Large intestine (tissue), 12 donors: ENCODE measurements at places on chromosomes 4 and X. TPM values are rescaled to one million over a fixed set of nuclear protein-coding genes. Genes with fewer than 3 reads are reported as not detected.

The MTTP gene
- polyA plus RNA-seq, result 459 TPM

DNA sequence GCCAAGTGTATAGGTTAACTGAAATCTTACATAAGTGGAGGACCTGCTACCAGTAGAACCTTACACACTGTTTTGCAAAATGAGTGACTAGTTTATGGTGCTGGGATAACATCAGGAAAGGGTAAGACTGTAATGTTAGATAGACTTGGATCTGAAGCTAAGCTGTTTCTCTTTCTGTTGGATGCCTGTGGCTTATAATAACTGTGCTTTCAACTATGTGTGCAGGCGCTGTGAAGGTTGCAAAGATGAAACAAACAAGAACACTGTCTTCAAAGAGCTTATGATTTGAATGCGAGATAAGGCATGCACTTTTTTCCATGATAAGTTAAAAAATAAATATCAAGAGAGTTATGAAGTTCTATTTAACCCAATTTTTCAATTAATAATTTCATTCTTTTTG lies 34.5 kb upstream of the LCORL start:
- H3K27ac ChIP-seq, result no peak overlapping the region
- DNase-seq, result no peak
- no peaks in the 10 kb centered on the region for H3K4me1 ChIP-seq
- H3K4me3 ChIP-seq, result no peak overlapping the region

The ACE2 gene
- 428 TPM for polyA plus RNA-seq

DNA sequence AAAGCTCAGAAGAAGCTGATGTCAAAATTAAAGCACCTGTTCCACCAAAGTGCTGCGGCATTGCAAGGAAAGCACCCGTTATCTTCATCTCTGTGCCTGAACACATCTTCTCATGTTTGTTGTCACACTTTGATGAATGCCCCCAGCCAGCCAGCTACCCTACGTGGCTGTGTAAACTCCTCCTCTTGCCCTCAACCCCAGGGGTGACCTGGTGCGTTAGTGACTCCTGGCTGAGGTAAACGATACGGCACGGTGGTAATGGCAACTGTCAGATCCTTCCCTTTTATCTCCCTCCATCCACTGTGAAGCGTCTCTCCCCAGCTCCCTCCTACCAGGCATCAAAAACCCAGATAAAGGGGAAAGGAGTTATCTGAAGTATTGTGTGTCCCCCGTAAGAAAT lies 90.6 kb upstream of the WWC2 start:
- H3K27me3 ChIP-seq, result peaks cover 19% of the 10 kb centered on the region
- no peak for DNase-seq
- no peaks in the 10 kb centered on the region for H3K36me3 ChIP-seq
- no peaks in the 10 kb centered on the region for H3K4me1 ChIP-seq
- H3K4me3 ChIP-seq, result no peak overlapping the region

DNA sequence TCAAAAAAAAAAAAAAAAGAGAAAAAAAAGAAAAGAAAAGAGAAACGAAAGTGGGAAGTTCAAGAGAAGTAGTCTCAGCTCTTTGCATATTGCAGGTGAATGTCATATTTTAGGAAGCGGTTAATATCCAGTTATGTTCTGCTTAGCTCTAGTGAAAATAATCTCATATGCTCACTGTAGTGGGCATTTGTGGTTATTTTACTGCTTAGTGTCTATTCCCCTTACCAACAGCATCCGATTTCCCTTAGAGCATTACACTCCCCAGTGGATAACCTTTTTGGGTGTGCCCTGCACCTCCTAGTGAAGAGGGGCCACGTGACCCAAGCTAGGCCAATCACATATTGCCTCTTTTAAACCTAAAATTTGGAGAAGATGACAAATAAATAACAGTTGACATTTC lies 111.2 kb upstream of the ZNF827 start:
- no peaks in the 10 kb centered on the region for H3K36me3 ChIP-seq
- no peak overlapping the region for H3K27ac ChIP-seq
- H3K27me3 ChIP-seq, result no peaks in the 10 kb centered on the region
- no peak overlapping the region for H3K4me3 ChIP-seq
- DNase-seq, result no peak

The HSPA4L gene
- 2.1 TPM for polyA plus RNA-seq

GRCh38 chrX:69615779-69616456 lies at the start of gene EDA:
EDA (plus strand) TSS chrX:69616113.
- H3K36me3 ChIP-seq, result no peaks in the 10 kb centered on the region
- DNase-seq, result peak; percentile 88
- peak within 1 kb of the TSS; percentile 55 for H3K4me3 ChIP-seq
- peak within 1 kb of the TSS; percentile 92 for H3K27ac ChIP-seq

The ARHGAP24 gene
- polyA plus RNA-seq, result 6.7 TPM

The DUX4 gene
- 0.06 TPM for polyA plus RNA-seq

The GAB3 gene
- polyA plus RNA-seq, result 3.2 TPM

- no peaks in the 10 kb centered on the region for H3K27me3 ChIP-seq
- H3K27ac ChIP-seq, result no peak overlapping the region
- peaks cover 12% of the 10 kb centered on the region for H3K4me1 ChIP-seq
- H3K4me3 ChIP-seq, result no peak overlapping the region
Measured at GRCh38 chrX:132491191-132491590, 2.4 kb upstream of the MBNL3 start.

DNA sequence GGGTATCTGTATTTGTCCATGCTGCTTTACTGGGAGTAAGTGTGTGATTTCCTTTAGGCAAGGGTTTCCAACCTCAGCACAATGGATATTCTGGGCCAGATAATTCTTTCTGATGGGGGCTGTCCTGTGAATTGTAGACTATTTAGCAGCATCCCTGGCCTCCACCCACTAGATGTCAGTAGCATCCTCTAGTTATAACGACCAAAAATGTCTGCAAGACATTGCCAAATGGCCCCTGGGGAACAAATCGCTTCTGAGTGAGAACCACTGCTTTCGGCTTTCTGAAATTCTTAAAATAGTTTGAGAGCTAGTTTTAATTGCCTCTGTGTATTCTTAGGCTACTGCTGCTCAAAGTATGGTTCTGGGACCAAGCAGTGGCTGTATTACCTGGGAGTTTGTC lies 81.2 kb upstream of the GPM6B start:
- H3K4me3 ChIP-seq, result no peak overlapping the region
- DNase-seq, result no peak
- no peak overlapping the region for H3K27ac ChIP-seq
- H3K27me3 ChIP-seq, result no peaks in the 10 kb centered on the region
- no peaks in the 10 kb centered on the region for H3K36me3 ChIP-seq

DNA sequence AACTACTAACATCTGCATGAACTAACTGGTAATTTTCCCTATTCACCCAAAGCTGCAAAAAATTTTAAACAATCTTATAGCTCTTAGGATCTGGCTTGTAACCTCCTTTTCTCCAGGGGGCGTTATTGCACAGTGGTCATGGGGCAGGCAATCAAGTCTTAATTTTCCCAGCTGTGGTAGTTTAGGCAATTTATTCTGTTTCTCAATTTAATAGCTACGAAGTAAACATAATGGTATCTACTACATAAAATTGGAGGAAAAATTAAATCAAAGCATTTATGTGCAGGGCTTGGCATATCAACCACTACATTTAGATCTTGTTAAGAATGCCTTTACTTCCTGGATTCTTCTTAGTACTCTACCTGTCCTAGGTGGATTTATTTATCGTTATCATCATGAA lies 137.4 kb upstream of the GUCY1A1 start:
- H3K27ac ChIP-seq, result no peak overlapping the region
- no peaks in the 10 kb centered on the region for H3K27me3 ChIP-seq

- H3K4me3 ChIP-seq, result no peak overlapping the region
- H3K4me1 ChIP-seq, result no peaks in the 10 kb centered on the region
- peak; percentile 20 for DNase-seq
Measured at GRCh38 chr4:156294577-156294976, 340.9 kb upstream of the CTSO start.

- H3K4me3 ChIP-seq, result no peak overlapping the region
- peaks cover 9% of the 10 kb centered on the region for H3K4me1 ChIP-seq
- DNase-seq, result no peak
- H3K27me3 ChIP-seq, result no peaks in the 10 kb centered on the region
Measured at GRCh38 chr4:142473960-142474338, 372.2 kb downstream of the INPP4B start.

GRCh38 chr4:62439051-62439450 lies 1238.9 kb downstream of the ADGRL3 start:
- H3K27me3 ChIP-seq, result no peaks in the 10 kb centered on the region
- no peak for DNase-seq
- no peak overlapping the region for H3K4me3 ChIP-seq
- no peaks in the 10 kb centered on the region for H3K36me3 ChIP-seq
- no peaks in the 10 kb centered on the region for H3K4me1 ChIP-seq

GRCh38 chrX:131614241-131614640 lies 70.4 kb downstream of the OR13H1 start:
- H3K36me3 ChIP-seq, result no peaks in the 10 kb centered on the region
- DNase-seq, result no peak
- H3K4me1 ChIP-seq, result no peaks in the 10 kb centered on the region
- no peaks in the 10 kb centered on the region for H3K27me3 ChIP-seq
- H3K4me3 ChIP-seq, result no peak overlapping the region

DNA sequence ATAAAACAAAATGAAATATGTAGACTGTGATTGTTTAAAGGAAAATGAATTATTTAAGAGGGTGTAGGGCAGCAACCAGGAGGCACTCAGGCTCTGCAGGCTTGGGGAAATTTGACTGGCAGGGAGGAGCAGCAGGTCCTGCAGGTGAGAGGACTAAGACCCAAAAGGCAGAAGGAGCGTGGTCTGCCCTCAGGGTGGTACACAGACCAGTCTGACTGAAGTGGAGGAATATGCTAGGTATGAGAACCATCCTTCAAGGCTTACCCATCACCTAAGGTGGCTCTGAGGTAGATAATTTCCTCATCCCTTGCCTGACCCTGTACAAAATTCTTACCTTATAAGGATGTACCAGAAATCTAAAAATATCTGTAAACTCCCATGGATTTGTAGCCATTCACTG lies 261.3 kb upstream of the RASGEF1B start:
- no peak for DNase-seq
- H3K27ac ChIP-seq, result no peak overlapping the region
- no peak overlapping the region for H3K4me3 ChIP-seq
- H3K4me1 ChIP-seq, result no peaks in the 10 kb centered on the region
- no peaks in the 10 kb centered on the region for H3K36me3 ChIP-seq

DNA sequence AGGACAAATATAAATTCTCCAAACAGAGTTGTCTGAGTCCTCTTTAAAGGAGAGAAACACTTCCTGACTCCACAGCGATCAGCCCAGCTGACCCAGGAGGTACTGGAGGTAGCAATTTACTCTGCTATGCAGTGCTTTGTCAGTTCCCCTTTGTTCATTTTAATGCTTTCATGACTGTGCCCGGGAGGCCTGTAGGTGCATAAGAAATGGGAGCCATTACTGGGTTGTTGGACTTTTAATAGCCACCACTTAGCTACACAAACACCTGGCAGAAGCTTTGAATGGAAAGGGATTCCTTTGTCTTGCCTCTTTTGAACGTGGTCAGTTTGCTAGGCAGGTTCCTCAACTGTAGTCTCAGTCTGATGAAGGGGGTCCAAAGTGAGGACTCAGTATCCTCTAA lies 59.0 kb upstream of the AFF2 start:
- H3K27ac ChIP-seq, result no peak overlapping the region
- H3K4me3 ChIP-seq, result no peak overlapping the region
- DNase-seq, result no peak
- no peaks in the 10 kb centered on the region for H3K4me1 ChIP-seq
- no peaks in the 10 kb centered on the region for H3K36me3 ChIP-seq

- H3K27ac ChIP-seq, result no peak overlapping the region
- no peaks in the 10 kb centered on the region for H3K36me3 ChIP-seq
- H3K27me3 ChIP-seq, result no peaks in the 10 kb centered on the region
- H3K4me3 ChIP-seq, result no peak overlapping the region
Measured at GRCh38 chrX:104351173-104351769, 96.5 kb upstream of the ESX1 start.

- H3K4me3 ChIP-seq, result no peak overlapping the region
- DNase-seq, result no peak
- H3K36me3 ChIP-seq, result no peaks in the 10 kb centered on the region
- H3K27me3 ChIP-seq, result no peaks in the 10 kb centered on the region
Measured at GRCh38 chrX:155995321-155995875, 2.1 kb upstream of the IL9R start.

- no peaks in the 10 kb centered on the region for H3K36me3 ChIP-seq
- H3K4me1 ChIP-seq, result no peaks in the 10 kb centered on the region
- H3K27ac ChIP-seq, result no peak overlapping the region
Measured at GRCh38 chr4:55170462-55170861, 45.1 kb upstream of the KDR start.

DNA sequence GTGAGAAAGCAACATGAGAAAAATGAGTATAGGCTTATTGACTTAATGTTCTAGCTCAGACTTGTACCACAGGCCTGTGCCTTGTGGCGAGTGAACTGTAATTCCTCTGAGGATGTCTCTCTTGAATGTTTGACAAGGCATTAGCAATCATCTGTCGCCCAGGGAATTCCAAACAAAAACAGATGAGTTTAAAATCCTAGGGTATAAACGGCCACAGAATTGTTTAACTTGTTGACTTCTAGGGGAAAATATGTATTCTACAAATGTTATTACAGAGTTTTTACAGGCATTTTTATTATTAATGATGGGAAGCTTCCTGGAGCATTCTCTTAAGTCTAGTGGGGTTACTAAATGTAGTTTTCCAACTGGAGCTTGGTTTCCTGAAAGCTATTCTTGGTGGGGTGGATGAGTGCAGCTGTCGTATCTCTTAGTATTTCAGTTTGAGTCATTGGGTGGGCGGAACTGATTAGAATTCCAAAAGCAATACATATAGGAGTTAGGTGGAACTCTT lies 40.6 kb downstream of the ARHGAP10 start:
- H3K27me3 ChIP-seq, result no peaks in the 10 kb centered on the region
- no peak overlapping the region for H3K4me3 ChIP-seq
- peak overlapping the region; percentile 59 for H3K27ac ChIP-seq
- peaks cover 47% of the 10 kb centered on the region for H3K4me1 ChIP-seq

DNA sequence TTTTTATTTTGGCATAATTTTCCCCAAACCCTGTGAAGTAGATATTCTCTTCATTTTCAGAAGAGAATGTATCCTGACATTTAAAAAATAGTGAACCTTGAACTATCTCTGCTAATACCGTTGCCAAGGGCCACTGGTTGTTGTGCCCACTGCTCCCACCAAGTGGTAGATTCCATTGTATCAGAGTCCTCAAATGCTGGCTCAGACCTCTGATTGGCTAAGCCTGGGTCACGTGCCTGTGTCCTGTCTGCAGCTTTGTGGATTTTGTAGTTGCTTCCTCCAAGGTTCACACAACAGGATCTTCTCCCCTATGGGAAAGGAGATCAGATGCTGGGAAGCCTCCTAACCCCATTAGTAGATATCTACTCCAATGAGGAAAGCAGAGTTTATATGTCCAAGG lies 104.8 kb upstream of the CASK start:
- H3K4me3 ChIP-seq, result no peak overlapping the region
- H3K36me3 ChIP-seq, result no peaks in the 10 kb centered on the region
- DNase-seq, result peak; percentile 17
- H3K27me3 ChIP-seq, result no peaks in the 10 kb centered on the region

GRCh38 chr4:17124767-17125166 lies 226.3 kb upstream of the LDB2 start:
- no peaks in the 10 kb centered on the region for H3K27me3 ChIP-seq
- no peak overlapping the region for H3K4me3 ChIP-seq
- DNase-seq, result no peak
- H3K27ac ChIP-seq, result no peak overlapping the region

GRCh38 chr4:67158666-67159065 lies 386.6 kb downstream of the CENPC start:
- DNase-seq, result no peak
- no peaks in the 10 kb centered on the region for H3K27me3 ChIP-seq
- no peak overlapping the region for H3K4me3 ChIP-seq
- H3K36me3 ChIP-seq, result no peaks in the 10 kb centered on the region
- no peaks in the 10 kb centered on the region for H3K4me1 ChIP-seq

GRCh38 chr4:183057255-183057654 lies 41.8 kb upstream of the WWC2 start:
- H3K4me3 ChIP-seq, result no peak overlapping the region
- DNase-seq, result no peak
- no peaks in the 10 kb centered on the region for H3K27me3 ChIP-seq
- no peaks in the 10 kb centered on the region for H3K36me3 ChIP-seq

GRCh38 chrX:55640854-55641253 lies 17.7 kb downstream of the FOXR2 start:
- H3K27ac ChIP-seq, result no peak overlapping the region
- H3K4me1 ChIP-seq, result no peaks in the 10 kb centered on the region
